Amygdala (tissue), 56 donors: ENCODE measurements at places on chromosomes 2 and 18.
A peak's percentile ranks its signal among the peaks of the same experiment; 100 is the strongest.

DNA sequence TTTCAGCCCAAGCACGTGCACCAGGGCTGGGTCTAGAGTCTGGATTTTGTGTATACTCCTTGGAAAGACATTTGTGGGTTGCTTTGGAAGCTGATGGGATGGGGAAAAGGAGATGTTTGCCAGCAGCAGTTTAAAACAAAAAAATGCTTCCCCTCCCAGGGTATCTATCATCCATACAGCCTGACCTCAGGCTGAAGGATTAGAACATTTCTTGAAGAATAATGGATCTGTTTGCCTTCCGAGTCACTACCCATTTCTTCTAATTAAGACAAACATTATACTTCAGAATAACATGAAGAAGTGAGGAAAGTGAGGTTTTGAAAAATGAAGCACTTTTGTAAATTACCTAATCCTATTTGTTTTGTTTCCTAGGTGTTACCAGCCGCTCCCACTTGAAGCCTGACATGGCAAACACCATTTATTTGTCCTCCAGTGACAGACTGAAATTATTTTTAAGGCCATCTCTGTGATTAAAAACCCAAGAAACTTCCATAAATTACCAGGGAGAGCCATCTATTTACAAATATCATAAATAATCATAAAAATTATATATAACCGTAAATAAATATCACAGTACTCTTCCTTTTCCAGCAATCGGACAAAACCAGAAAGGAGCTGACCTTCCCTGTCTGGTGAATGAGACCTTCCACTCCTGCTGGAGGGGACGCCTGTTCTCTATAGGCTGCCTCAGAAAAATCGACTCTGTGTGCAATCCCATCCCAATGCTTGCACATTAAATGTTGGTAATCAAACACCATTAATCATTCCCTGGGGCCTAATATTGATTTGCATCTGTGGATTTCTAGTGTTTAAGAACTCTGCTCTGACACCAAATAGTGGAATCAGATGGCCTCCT, 106.8 kb downstream of the C1D start:
- DNase-seq, result no peak

DNA sequence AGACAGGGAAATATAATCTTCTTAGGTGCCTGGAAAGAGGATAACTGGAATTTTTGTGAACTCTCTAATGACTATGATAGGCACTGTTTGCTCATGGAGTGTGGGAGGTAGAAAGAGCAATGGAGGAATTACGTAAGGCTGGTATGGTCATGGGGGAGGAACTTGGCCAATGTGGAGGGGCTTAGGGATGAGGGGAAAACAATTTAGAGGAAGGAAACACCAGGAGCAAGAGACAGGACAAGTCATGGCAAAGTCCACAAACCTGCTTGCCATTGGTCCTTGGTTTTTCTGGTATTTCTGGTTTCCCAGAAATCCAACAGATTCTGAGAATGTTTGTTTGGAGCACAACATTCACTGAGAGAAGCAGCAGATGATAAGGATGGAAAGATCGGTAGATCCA, 274.2 kb downstream of the DYSF start:
- DNase-seq, result no peak

- DNase-seq, result peak; percentile 52
Observed at GRCh38 chr18:59041819-59042815, 97.6 kb upstream of the SEC11C start.

GRCh38 chr2:127498386-127498785, 27.9 kb downstream of the IWS1 start:
- no peak for DNase-seq

GRCh38 chr18:51623653-51624052, 426.2 kb upstream of the MEX3C start:
- DNase-seq, result no peak

- DNase-seq, result no peak
Observed at GRCh38 chr2:229226382-229226781, 44.7 kb downstream of the PID1 start.

- DNase-seq, result no peak
Observed at GRCh38 chr2:176665086-176665485, 395.8 kb downstream of the MTX2 start.

DNA sequence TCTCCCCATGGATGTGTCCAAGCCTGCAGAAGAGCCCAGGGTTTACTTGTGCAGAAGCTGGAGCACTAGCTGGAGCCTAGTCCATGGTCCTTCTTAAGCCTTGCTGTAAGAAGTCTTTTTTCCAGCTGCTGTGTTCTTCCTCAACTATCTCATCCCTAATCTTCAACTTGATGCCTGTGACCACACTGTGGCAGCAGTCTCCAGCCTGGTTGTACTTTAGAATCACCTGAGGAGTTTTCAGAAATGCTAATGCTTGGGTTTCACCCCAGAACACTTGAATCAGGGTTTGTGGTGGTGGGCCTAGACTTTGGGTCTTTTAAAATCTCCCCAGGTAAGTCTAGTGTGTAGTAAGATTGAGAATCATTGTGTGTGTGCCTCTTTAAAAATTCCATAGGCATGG, 173.6 kb downstream of the ADCYAP1 start:
- DNase-seq, result no peak

- DNase-seq, result no peak
Observed at GRCh38 chr2:76270096-76270710, 559.5 kb upstream of the GCFC2 start.

DNA sequence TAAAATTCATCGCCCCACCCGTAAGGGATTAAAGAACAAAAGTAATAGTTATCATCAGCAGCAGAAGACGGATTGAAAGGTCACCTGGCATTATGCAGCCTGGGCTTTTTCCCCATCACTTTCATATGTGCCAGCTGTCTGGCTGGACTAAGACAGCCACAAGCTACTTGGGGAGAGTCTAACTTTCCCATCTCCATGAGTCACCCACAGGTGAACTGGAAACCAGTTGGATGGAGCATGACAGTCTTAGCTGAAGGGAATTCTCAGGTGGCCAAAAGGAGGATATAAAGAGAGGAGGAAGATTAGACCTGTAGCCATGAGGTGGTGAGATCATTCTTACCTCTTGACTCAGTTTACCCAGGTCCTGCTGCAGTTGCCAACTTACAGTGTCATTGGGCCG, 7.0 kb upstream of the FAM178B start:
- DNase-seq, result no peak

GRCh38 chr2:21018290-21018689, 25.6 kb downstream of the APOB start:
- no peak for DNase-seq

GRCh38 chr2:208570851-208571763, 164.5 kb downstream of the PTH2R start:
- DNase-seq, result no peak

- no peak for DNase-seq
Observed at GRCh38 chr2:233244818-233245217, 6.7 kb upstream of the ATG16L1 start.

GRCh38 chr2:233799087-233799665, 21.0 kb downstream of the MROH2A start:
- DNase-seq, result no peak

DNA sequence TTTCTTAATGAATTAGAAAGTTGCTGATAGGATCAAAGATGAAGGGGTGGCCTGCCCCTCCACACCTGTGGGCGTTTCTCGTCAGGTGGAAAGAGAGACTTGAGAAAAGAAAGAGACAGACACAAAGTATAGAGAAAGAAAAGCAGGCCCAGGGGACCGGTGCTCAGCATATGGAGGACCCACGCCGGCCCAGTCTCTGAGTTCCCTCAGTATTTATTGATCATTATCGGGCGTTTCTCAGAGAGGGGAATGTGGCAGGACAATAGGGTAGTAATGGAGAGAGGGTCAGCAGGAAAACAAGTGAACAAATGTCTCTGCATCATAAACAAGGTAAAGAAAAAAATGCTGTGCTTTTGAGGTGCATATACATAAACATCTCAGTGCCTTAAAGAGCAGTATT, 144.3 kb downstream of the CCDC102B start:
- DNase-seq, result no peak

GRCh38 chr2:223880796-223881195, 43.4 kb upstream of the AP1S3 start:
- DNase-seq, result no peak

DNA sequence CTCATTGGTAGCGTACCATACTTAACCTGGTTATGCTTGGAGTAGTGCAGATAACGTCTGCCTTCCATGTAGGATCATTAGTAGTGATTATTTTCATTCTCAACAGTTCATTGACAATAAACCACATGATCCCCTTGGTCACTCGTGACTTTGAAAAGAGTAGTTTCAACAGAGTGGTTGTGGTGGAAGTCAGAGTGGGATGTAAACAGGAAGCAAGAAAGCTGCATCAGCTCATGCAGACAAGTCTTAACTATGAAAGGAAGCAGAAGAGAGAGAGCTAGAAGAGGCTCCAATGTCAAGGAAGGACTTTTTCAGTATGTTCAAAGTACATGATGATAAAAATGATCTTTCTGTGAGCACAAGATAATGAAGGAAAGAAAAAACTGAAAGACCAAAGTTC, 287.4 kb downstream of the MBD2 start:
- no peak for DNase-seq

DNA sequence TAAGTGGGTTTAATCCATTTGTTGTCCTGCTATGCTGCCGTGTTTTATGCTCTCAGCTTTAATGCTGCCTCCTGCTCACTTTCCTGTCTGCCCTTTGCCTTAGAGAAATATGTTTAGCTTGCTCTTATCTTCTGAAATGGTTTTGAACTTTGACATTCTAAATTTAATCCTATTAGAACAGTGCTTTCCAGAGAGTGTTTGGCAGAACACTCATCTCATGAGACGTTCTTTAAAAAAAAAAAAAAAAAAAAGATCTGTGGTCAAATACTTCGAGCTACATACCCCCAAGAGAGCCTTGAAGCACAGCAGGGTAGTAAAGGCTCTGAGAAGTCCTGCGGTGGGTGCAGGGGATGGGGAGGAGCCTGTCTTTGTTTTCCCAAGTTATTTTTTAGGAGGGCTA, 161.3 kb downstream of the SPP2 start:
- DNase-seq, result no peak

DNA sequence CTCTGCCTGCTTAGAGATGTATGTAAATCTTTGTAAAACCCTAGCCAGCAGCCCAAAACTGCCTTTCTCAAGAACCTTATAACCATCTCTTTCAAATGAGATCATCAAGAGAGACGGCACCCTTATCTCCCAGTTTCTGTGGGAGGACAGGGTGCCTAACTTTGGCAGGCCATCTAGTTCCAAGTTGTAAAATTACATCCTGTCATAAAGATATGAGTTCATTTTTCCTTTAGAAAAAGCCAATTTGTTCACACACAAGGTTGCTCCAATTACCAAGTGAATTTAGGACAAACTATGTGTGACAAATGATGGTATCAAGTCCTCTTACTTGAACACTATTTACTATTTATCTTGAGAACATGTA, 65.3 kb downstream of the MEMO1 start:
- DNase-seq, result no peak

DNA sequence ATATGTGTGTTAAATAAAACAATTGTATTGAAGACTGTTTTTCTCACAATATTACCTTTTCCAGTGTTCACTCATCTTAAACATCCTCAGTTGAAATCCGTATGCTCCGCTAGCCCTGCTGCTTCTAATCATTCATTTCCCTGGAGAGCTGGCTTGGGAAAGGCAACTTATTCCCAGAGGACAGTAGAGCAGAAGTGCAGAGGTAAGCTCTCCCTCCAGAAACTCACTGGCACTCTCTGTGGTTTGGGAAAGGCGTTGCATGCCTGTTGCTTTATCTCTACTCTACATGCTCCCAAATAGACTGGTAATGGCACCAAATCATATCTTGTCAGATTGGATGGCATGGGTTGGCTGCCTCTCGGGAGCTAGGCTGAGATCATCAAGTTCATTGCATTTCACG, 117.1 kb upstream of the BOD1L2 start:
- no peak for DNase-seq

GRCh38 chr2:102261467-102262135, 49.8 kb upstream of the IL1RL1 start:
- no peak for DNase-seq

GRCh38 chr2:73131807-73132206, 19.1 kb upstream of the RAB11FIP5 start:
- DNase-seq, result no peak

- DNase-seq, result no peak
Observed at GRCh38 chr2:109497911-109498870, 115.6 kb downstream of the SEPTIN10 start.

DNA sequence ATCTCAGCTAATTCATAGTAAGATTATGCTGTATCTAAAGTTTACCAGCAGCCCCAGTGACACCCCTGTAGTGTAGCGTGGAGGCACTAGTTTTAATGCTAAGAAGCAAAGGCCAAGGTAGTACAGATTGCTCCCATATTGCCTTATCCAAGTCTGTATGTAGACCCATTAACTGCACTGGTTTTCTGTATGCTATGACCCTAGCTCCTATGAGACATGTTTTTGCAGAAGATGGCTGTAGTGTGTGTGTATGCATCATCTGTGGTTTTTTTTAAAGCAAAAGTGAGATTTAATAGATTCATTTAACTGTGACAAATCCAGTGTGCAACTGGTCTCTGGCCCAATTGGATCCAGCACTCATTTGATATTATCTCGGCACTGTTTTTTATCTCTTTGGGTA, 86.5 kb downstream of the HAUS1 start:
- no peak for DNase-seq

- DNase-seq, result no peak
Observed at GRCh38 chr2:85468096-85468703, 49.7 kb downstream of the SH2D6 start.

- DNase-seq, result no peak
Observed at GRCh38 chr2:112003576-112004252, 51.4 kb upstream of the TMEM87B start.

DNA sequence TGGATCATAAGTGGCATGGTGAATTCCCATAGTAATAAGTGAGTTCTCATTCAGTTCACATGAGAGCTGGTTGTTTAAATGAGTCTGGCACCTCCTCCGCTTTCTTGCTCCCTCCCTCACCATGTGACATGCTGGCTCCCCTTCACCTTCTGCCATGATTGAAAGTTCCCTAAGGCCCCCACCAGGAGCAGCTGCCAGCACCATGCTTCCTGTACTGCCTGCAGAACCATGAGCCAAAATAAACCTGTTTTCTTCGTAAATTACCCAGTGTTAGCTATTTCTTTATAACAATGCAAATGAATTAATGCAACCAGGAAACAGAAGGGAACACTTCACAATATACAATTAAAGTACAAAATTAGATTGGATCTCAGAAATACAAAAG, 257.0 kb downstream of the MREG start:
- DNase-seq, result no peak

GRCh38 chr2:186772579-186772978, 76.4 kb downstream of the ZSWIM2 start:
- no peak for DNase-seq

DNA sequence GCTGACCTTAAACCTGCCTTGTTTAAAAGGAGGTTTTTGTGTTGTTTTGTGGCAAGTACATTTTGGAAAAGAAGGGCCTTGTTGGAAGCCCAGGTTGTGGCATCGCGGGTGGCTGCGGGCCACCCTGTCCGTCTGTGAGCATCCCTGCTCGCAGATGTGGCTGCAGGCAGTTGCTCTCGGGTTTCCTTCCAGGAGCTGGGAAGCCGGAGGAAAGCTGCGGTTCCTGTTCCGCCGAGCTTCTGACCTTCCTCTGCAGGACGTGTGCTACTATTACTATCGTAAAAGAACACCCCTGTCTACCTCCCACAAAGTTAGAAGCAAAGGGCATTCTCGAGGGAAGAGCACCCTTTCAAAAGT, 766 bp downstream of the MFF start:
- DNase-seq, result no peak

GRCh38 chr2:98736464-98736889, 5.5 kb upstream of the MGAT4A start:
- DNase-seq, result no peak

- no peak for DNase-seq
Observed at GRCh38 chr2:61538920-61539520, 864 bp upstream of the XPO1 start.
